ENCODE measurements at places on chromosomes 3 and 15. TPM values are rescaled to one million over a fixed set of nuclear protein-coding genes. Genes with fewer than 3 reads are reported as not detected.

The AGBL1 gene
- polyA plus RNA-seq: not detected

- DNase-seq: no peak
These were observed 44.6 kb downstream of the SEMA3G start for GRCh38 chr3:52400275-52400793.

DNA sequence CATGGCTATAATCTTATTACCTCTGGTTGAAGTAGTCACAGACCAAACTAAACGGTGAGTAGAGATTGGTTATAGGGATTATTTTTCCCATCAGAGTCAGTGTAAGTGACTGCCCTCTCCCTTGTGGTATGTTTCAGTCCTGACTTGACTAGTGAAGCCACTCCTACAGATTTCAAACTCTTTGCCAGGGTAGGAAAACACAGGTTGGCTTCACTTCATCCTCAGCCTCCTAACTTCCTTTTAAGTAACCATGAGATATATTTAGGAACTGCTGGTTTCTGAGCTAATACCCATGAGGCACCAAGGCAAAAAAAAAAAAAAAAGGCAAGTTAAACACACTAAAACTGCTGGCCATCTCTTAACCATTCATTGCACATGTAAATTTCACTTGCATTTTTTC, 349.2 kb upstream of the MCTP2 start:
- no peak for DNase-seq

DNA sequence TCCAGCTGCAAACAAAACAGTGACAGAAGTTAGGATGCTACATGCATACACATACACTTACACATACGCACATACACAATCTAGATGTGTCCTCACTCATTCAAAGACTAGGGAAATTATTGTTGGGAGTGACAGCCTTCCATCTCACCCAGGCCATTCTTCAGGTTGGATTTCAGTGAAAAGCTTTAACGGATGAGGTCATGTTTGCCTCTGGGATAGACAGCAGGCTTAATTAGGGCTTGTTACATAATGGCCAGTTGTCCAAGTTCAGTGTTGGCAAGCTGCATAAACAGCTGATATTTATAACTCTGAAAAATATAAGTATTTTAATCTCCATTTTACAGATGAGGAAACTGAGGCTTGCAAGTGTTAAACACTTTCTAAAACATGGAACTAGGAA, 35.8 kb upstream of the PLOD2 start:
- DNase-seq: no peak

GRCh38 chr3:17935222-17935621, 192.8 kb upstream of the TBC1D5 start:
- no peak for DNase-seq

DNA sequence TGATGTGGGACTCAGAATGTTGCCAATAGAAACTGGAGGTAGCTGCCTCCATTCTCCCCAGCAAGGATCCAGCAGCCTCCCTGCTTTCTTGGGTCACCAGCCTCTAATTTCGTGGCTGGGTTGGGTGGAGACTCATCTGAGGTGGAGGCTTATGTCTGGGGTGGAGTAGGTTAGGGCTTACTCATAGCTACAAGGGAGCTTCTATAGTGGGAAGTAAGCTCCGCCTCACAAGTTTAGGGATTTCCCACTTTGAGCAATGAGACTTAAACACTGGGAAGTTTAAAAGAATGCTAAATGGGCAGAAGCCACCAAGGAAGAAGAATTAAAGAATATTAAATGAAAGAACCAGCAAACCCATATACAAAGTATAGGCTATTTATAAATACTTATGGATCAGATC, 63.8 kb downstream of the GJD2 start:
- DNase-seq: peak; percentile 84

The GUCA1C gene
- 0.15 TPM for polyA plus RNA-seq

- peak; percentile 50 for DNase-seq
These were observed 255.6 kb downstream of the ZNF621 start for GRCh38 chr3:40780291-40780924.

GRCh38 chr3:118850687-118851086, 184.0 kb downstream of the IGSF11 start:
- DNase-seq: no peak

GRCh38 chr15:65856821-65857455, 12.4 kb upstream of the RAB11A start:
- peak; percentile 37 for DNase-seq

DNA sequence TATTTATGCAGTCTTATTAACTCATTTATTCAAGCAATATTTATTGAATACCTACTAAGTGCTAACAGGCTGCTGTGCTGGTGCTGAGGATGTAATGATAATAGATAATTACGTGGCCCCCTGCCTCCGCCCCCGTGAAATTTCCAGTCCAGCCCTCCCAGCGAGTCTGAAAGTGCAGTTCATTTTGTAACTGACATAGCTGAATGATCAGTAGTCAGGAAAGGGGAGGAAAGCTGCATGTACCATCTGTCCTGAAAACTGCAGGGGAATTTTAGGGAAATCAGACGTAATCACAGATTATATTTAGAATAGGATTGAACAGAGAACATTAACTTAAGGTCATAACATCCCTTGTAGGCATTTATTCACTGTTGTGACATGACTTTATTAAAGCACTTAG, 736.8 kb downstream of the MCTP2 start:
- DNase-seq: no peak

The EEF1AKMT4 gene
- 19.1 TPM for polyA plus RNA-seq

The SLC51A gene
- not detected for polyA plus RNA-seq

GRCh38 chr3:187292181-187292580, 644 bp upstream of the MASP1 start:
- no peak for DNase-seq

The CXCR6 gene
- polyA plus RNA-seq: not detected

- no peak for DNase-seq
These were observed 104.0 kb downstream of the KLHL25 start for GRCh38 chr15:85690561-85691231.

GRCh38 chr3:77096966-77097890, 57.3 kb downstream of the ROBO2 start:
- peak; percentile 14 for DNase-seq

GRCh38 chr3:59510576-59510975, 460.8 kb upstream of the CFAP20DC start:
- no peak for DNase-seq

DNA sequence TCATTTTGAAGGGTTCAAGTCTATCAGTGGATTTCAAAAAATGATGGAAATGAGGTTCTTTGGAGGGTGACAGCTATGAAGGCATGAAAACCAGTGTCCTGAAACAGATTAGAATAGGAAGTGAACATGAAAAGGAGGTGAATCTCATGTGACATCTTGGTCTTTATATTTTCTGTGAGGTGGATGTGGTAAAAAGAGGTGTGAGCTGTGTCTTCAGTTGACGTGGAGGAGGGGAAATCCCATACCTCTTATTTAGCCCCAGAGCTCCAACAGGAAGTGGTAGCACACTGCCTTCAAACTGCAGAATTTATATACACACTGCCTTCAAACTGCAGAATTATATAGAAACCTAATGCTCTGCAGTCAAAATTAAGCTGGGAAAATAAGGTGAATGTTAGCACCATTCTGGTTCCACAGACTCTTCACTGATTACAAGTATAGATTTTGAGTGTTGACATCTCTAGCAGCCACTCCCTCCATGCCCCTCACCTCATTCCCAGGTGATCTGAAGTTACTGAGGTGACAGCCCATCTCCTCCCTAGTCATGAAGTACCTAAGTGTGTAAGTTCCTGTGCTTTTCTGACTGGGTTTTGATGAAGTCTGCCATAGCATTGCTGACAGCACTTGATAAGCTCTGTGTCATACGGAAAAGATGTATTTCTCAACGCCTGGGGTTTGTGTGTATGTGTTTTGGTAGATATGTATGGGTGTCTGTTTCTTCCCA, 2.7 kb downstream of the RAB8B start:
- DNase-seq: no peak

GRCh38 chr15:41987246-41987924, 15.0 kb upstream of the EHD4 start:
- DNase-seq: no peak

DNA sequence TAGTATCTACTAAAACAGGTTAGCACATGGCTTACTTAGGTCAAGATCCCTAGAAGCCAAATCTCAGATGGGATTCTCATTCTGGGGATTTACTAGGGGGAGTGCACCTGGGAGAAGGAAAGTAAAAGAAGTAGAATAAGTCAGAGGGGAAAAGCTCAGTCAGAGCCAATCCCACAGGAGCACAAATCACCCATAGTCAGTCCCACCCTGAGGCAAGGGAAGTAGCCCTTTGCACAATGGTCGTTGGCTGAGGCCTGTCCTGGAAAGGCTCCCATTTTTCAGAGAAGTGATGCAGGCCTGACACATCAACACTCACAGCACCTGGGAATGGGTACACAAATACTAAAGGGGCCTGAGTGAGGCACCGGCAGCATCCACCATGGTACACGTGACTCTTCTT, 39.8 kb downstream of the SST start:
- DNase-seq: peak; percentile 19

GRCh38 chr3:77420336-77420735, 380.4 kb downstream of the ROBO2 start:
- no peak for DNase-seq

DNA sequence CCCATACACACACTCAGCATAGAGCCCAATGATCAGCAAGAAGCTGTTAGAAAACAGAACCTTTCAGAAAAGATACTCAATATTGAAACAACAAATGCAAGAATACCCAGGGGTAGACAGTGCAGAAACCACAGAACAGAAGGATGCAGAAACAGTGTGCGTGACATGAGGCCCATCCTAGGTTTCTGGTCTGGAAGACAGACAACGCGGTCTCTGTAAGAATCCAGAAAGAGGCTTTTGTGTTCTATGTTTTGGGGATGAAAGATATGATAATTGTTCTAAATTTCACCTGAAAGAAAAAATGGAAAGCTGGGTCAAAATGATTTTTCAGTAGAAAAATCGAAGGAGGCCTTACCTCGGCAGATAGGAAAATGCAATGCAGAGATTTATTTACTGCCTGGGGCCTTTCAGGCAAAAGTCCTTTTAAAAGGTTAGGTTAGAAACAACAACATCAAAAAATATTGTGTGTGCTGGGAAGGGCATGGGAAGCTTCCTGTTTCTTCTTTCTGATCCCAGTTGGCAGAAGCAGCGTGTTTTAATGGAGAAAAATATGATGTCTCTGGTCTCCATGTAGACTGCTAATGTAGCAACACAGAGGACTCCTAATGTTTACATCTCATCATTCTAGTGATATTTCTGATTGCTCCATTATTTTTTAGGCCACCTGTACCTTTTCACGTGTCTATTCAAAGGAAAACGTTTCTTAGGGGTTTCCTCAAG, 17.0 kb downstream of the SYNM start:
- DNase-seq: no peak

- DNase-seq: peak; percentile 91
These were observed 21.8 kb upstream of the NFKBIZ start for GRCh38 chr3:101827211-101828174.

DNA sequence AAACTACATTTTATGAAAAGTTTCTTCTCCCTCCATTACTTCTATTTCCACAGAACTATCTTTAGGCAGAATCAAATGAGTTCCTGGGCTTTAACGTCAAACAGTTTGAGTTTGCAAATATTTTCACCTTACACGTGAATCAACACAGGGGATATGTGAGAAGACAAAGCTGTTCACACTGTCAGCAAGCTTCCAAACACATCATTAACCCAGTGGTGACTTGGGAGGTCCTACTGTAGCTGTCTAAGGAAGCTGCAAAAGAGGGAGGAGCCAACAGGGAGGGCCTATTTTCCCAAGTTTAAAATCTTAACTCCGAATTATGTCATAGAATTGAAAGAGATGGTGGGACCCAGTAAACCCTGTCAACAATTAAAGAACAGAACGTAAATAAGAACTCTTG, 337.8 kb upstream of the DNAJC19 start:
- DNase-seq: no peak

- peak; percentile 63 for DNase-seq
These were observed 277.4 kb upstream of the NR2E3 start for GRCh38 chr15:71532994-71533393.

- peak; percentile 77 for DNase-seq
These were observed 329.7 kb upstream of the TLE3 start for GRCh38 chr15:70427167-70428120.

- DNase-seq: peak; percentile 44
These were observed 163.0 kb downstream of the TBC1D5 start for GRCh38 chr3:17579289-17580031.

DNA sequence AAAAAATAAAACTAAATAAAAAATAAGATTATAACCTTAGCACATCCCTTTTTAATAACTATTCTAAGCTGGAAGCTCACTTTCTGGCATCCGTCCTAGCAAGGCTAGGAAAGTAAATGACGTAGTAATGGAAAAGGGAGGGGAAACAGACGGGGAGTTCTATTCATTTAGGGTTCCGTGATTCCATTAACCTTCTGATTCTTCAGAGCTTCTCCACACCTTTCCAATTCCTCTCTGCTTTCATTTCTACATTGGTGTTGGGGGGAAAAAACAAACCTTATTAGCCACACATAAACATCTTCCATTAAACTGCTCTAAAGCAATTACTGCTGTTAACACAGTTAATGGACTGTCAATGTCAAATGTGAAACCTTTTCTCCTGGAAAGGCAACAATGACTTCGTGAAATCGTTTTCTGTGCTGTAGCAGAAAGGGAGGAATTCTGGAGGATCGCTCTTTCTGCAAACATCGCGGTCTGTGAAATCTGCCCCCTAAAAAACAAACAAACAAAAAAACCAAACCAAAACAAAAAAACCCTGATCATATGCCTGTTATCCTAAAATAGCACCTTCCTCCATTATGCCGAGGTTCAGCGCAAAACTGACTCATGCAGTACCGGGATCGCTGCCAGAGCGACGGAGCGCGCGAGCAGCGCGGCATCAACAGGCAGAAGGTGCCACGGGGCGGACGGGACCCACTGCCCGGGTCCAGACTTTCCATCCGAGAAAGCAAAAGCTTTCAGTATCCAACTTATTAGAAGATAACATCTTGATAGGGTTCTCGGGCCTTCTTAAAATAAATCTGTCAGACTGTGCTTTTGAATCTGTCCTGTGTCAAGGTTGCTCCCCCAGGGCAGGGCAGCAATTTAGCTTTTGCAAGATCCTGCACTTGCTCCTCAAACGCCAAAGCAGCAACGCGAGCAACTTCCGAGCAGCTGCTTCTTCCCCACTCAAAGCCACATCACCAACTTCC, 156.2 kb downstream of the FGF12 start:
- DNase-seq: peak; percentile 48
